ENCODE measurements at places on chromosomes 2 and 18. TPM values are rescaled to one million over a fixed set of nuclear protein-coding genes. Genes with fewer than 3 reads are reported as not detected.

GRCh38 chr2:72263043-72263775 is 115.5 kb upstream of the CYP26B1 start:
- DNase-seq: no peak

DNA sequence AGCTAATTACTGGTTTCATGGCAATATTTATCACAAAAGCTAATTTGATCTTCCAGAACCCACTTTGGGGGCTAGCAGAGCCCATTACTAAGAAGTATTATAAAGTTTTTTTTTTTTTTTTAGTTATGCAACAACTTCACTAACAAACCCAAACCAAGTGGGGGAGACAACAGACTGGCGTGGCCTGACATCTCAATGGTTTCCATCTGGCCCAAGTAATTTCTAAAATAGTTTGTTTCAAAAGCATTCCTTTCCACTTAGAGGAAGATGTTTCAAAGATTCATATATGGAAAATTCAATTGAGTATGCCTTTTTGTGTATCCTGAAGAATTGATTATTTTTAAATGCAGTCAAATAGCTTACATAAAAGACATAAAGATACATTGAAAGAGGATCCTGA is 367.1 kb downstream of the HRH4 start:
- DNase-seq: peak; percentile 66

- DNase-seq: peak; percentile 96
Observed at GRCh38 chr2:41966431-41966893, 81.4 kb upstream of the PKDCC start.

DNA sequence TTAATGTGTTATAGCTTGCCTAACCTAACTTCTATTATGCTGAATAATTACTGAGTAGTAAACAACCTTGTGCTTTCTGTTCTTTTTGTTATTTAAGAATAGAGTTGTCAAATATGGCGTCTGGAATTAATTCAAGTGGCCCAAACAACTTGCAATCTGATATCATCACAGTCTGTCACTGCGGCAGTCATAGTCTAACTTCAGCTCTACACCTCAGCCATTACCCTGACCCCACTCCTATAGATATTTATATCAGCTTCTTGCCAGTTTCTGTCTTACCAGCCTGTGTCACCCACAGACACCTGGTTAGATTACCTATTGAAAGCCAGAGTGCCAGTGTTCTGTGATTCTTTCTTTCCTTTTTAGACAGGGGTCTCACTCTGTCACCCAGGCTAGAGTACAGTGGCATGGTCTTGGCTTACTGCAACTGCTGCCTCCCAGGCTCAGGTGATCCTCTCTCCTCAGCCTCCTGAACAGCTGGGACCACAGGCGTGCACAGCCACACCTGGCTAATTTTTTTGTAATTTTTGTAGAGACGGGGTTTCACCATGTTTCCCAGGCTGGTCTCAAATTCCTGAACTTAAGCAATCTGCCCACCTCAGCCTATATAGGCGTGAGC is 14.1 kb upstream of the KLHL41 start:
- no peak for DNase-seq

GRCh38 chr2:41880561-41881243 is 167.1 kb upstream of the PKDCC start:
- DNase-seq: peak; percentile 23

- DNase-seq: no peak
Observed at GRCh38 chr2:119147776-119148715, 10.5 kb downstream of the C1QL2 start.

Gene ZEB2
- polyA plus RNA-seq: 123 TPM

Gene MEX3C
- 31.2 TPM for polyA plus RNA-seq

Gene CNGA3
- polyA plus RNA-seq: 0.38 TPM

DNA sequence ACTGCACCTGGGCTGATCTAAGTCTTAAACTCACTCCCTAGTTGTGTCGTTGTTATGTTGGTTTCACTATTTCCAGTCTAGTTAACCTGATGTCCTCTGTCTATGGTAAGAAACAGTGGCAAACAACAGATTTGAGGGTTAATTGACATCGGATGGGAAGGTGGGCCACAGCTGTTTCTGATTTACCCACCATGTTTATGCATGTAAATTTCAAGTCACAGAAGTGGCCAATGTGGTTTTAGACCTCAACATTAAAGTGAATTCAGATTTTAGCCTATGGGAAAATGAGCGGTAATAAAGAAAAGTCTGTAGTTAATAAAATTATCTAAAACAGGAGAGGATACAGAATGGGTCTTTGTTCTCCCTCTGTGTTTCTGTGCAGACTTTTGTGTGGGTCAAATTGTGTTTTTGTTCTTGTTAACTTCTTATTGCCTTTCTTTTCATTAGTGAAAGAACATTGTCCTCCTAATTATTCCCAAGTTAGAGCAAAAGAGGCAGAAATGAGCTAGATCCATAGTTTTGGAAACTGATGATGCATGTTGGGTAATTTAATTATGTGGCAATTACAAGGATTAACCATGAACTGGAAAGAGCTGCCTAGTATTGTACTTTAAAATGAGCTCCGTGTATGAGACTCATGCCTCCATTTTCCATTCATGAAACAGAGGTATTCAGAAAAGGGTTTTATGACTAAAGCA is 83.2 kb downstream of the LAMA3 start:
- DNase-seq: no peak

Gene SNTG2
- polyA plus RNA-seq: 0.29 TPM

DNA sequence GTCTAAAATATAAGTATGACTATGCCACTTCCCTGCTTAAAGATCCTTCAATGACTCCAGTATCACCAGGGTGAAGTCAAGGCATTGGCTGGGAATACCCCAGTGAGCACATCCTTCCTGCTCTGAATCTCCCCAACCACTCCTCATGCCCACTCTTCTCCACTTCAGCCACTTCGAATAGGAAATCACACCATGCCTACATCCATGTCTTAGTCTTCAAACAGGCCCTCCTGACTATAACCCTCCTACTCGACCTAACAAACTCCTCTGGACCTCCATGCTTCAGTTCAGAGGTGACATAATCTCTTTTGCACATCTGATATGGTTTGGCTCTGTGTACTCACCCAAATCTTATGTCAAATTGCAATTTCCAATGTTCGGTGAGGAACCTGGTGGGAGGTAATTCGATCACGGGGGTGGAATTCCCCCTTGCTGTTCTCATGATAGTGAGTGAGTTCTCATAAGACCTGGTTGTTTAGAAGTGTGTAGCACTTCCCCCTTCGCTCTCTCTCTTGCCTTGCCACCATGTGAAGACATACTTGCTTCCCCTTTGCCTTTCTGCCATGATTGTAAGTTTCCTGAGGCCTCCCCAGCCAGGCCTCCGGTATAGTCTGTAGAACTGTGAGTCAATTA is 87.8 kb upstream of the TFCP2L1 start:
- DNase-seq: no peak

All from muscle of back (tissue), 13 donors.